ENCODE measurements at places on chromosomes 2 and 18.

DNA sequence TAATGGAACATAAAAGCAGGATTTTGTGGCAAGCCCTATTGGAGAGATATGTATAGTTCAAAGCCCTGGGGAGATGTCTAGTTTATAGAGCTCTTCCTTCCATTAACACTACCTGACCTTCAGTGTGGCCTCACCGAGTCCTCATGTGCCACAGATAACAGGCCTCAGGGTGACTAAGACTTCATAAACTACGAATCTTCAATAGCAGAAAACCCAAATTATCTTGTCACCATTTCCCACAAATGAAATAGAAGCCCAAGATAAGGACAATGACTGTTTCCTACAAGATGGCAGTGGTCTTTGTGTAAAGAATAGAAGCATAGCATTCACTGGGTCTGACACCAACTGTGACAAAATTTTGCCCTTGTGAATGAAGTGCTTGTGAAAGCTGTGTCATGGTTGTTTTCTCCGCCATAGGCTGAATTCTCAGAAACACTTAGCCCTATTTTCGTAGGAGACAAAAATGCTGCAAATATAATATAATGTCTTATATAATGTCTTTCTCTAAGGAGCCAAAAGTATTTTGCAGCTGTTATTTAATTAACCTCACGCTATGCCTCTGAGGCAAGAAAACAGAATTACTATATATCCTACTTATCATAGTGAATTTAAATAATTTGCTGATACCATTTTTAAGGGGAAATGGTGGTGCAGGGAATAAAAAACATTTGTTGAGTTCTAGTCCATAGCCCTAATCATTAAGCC lies 136.7 kb upstream of the CWC22 start:
- DNase-seq, result no peak

DNA sequence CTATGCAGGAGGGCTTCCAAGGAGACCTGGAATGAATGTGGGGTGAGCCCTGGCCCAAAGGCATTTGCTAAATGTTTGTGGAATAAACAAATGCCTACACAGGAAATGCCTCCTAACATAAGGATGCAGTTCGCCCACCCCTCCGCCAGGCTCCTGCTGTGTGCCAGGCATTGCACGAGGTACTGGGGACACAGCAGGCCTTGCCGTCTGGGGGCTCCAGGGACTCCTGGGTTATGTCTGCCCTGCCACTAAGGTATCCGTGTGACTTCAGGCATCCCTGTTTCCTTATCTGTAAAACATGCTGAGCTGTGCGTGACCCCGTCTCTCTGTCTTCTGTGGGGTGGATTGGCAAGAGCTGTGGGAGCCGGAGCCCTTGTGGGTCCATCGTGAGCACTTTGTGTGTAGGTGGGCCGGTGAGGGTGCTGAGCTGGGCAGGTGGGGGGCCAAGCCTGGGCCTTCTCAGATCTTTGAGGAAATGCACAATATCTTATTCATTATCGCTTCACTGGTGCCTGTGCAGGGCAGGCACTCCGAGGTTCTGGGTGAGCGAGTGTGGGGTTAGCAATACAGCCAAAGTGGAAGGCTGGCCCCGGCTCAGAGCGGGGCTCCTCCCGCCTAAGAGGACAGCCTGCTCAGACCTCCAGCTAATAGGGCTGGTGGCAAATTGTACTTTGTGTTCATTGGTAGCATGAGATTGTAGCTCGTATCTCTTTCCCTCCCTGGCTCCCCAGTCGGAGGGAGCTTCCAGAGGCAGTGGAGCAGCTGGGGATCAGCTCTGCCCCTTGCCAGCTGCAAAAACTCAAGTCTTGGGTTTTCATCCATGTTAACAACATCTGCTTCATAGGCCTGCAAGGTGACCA lies 126.8 kb downstream of the GLI2 start:
- DNase-seq, result no peak

DNA sequence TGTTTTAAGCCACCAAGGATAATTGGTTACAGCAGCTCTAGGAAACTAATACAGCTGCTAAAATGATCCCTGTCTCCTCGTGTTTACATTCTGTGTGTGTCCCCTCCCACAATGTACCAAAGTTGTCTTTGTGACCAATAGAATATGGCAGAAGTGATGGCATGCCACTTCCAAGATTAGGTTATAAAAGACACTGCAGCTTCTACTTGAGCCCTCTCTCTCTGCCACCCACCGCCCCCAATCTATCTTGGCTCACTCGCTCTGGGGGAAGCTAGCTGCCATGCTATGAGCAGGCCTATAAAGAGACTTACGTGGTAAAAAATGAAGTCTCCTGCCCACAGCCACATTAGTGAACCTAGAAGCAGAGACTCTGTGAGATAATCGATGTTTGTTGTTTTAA lies 3.5 kb upstream of the IL1F10 start:
- DNase-seq, result no peak

DNA sequence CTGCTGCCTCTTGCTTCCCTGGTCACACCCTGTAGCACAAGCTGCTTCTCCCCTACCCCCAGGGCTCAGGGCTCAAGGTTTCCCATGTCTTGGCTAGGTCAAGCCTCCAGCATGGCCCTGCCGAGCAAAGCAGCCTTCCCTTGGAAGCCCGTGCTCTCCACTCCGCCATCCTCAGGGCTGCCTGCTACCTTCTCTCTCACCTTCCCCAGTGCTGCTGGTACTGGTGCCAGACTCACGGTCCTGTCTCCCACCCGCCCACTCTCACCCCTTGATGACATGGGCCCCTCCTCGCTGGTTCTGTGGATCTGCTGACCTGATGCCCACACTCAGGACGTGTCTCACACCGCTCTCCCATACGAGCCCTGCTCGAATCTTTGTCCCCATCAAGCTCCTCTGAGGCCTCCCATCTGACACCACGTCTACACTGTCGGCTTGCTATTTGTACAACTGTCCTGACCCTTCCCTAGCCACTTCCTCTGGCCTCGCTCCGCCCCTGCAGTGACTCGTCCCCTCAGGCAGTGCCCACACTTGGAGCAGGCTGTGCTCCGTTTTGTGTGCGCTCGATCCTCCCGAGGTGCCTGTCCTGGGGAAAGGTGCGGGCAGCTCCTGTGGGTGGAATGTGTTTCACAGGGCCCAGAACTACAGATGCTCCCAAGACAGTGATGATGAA lies 49.9 kb downstream of the ZAP70 start:
- DNase-seq, result no peak

All from stimulated activated CD8-positive, alpha-beta memory T cell treated with anti-CD3 and anti-CD28 coated beads, Interleukin-7, amount 100 ng/mL, for 48 hours (primary cell).